ENCODE measurements at places on chromosomes 7 and 10.

- DNase-seq: no peak
These were observed 10.7 kb upstream of the UCN3 start for GRCh38 chr10:5354068-5354467.

DNA sequence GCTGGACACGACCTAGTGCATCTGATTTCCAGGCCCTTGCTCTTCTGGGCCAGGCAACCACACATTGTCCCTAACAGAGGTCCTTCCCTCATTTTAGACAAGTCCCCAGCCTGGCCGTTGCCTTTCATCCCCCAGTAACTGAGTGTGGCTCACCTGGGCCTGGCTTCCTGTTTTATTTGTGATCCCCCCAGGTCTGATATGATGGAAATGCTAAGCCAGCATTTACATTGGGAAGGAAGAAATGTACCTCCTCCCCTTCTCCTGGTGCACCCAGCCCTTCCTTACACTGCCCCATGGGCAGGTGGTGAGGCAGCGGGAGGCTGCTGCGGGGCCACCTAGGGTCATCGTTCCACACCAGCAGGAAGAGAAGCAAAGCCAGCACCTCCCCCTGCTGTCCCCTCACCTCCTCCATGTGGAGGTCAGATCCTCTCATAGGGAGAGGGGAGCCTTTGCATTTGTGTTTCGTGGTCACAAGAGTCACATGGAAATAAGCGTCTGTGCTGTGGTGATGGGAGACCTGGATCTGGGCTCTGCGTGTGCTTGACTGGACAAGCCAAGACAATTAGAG, 108.8 kb downstream of the GLRX3 start:
- no peak for DNase-seq

GRCh38 chr7:103336761-103337160, 7.8 kb downstream of the DNAJC2 start:
- no peak for DNase-seq

- DNase-seq: no peak
These were observed 36.3 kb downstream of the CSTF2T start for GRCh38 chr10:51663086-51663485.

GRCh38 chr7:16025696-16026095, 339.2 kb upstream of the MEOX2 start:
- DNase-seq: no peak

- DNase-seq: no peak
These were observed 44.5 kb downstream of the STARD3NL start for GRCh38 chr7:38222481-38223096.

DNA sequence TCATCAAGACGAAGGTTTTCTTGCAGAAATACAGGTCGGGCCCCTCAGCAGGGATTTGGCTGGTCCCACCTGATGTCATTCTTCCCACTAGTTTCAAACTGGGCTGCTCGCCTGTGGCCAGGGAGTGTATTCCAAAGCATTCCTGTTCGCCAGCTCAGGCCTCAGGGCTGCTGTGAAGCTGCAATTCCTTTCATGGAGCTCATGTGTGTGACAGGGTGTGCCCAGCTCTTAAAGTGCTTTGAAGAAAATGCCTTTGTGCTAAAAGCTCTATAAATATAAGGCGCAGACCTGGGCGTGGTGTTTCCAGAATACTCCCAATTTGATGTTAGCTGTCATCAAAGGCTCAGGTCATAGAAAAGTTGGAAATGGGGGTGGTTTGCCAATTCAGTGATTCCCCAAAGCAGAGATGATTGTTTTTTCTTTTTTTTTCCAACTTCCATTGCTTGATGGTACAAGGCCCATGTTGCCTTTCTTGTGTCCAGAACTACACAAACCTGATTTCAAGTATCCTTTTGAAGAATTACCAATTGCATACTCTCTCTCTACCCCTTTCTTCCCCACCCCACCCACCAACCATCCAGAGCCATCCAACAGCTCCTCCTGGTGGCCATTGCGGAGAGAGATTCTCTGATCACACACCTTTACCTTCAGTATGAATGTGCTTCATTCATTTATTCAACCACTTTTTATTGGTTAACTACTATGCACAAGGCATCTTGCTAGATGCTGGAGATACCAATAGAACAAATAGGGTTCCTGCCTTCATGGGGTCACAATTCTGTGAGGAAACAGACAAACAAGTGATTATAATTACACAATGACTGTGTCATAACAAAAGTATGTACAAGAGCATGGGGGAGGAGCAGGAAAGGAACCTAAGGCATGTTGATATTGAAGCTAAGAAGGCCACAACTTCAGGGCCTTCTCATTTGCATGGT, 297.3 kb upstream of the LYZL1 start:
- no peak for DNase-seq

DNA sequence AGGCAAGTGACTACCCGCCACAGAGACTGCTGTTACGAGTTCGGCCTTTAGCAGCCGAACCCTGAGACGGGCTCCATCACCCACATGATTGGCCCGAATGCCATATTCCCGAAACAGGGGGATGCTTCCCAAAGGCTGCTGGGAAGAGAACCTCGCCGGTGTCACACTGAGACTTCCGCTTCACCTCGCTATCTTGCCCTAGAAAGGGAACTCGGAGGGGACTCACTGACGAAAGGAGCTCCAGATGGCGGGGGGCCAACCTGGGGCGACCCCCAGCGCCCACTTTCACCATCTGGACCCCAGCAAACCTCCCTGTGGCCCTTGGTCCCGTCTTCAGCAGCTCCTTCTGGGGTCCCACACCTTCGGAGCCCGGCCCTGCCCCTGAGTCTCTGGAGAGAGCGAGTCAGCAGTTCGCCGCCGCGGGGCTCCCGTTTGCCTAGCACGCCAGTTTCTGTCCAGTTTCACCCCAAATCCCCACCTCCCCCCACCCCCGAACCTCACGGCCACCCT, 529 bp downstream of the HPS1 start:
- no peak for DNase-seq

DNA sequence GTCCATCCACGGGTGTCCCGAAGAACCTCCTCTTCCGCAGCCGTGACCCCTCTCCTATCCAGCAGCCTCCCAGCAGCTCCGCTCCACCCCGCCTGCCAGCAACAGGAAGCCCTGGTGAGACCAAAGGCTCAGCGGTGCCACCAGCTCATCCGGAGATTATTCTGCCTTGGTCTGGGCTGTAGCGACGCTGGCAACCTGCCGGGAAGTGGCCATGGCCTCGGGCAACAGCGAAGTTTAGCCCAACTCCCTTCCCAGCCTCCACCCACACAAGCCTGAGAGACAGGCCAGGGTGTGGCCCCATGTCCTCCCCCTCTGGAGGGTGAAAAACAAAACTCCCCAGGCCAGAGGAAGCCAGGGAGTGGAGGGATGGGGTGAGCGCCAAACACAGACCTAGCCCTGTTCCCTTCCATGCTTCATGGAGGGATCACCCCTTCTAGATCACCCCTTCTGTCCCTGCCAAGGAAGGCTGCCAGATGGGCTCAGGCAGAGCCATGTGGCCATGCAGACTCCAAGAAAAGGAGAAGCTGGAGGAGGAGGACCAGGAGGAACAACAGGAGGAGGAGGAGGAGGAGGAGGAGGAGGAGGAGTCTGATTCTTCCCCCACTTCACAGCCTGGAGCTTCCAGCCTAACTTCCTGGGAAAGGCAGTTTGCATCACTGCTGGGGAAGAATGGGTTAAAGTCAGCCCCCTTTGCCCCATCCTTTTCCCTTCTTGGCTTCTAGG, 918 bp downstream of the CALHM2 start:
- DNase-seq: no peak

DNA sequence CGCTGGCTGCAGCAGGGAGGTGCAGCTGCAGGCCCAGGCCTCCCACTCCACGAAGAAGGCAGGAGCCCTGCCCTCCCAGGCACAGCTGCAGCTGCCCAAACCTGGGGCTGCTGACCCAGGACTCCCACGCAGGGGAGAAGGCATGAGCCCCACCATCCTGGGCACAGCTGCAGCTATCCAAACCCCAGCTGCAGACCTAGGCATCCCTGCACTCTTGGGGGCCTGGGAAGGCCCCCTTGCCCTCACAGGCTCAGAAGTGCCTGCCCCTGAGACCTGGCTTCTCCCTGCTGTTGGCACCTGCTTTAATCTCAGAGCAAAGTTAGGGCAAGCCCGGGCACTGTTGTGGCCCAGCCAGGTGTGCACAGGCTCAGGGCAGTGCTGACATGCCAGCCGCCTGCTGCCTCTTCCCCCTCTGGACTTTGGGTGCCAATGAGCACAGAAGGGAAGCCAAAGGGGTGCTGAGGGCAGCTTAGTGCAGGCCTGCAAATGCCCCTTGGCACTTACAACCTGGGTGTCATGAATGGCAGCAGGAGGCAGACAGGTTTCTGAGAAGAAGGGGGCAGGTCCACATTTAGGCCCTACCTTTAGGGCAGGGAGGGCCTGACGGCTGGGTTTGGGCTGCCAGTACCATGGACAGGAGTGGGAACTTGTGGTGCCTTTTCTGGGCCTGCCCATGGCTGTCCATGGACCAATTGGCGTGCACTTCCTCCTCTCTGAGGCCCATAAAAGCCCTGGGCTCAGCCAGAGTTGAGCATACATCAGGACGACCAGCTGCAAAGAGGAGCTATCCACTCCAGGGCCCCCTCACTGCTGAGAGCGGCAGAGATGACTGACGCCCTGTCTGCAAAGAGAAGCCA, 31.1 kb downstream of the CRTAC1 start:
- DNase-seq: no peak

DNA sequence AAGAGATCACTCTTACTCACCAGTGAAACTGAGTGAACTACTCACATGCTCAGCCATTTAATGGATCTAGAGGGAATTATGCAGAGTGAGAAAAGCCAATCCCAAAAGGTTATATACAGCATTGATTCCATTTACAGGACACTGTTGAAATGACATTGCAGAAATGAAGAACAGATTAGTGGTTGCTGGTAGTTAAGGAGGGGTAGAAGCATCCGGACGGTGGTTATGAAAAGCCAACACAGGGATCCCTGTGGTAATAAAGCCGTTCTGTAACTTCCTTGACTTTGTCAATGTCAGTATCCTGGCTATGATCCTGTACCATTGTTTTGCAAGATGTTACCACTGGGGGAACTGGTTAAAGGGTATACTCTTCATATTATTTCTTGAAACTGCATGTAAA, 253.4 kb downstream of the USP6NL start:
- DNase-seq: no peak

GRCh38 chr10:125812128-125812750, 10.8 kb downstream of the UROS start:
- DNase-seq: no peak

DNA sequence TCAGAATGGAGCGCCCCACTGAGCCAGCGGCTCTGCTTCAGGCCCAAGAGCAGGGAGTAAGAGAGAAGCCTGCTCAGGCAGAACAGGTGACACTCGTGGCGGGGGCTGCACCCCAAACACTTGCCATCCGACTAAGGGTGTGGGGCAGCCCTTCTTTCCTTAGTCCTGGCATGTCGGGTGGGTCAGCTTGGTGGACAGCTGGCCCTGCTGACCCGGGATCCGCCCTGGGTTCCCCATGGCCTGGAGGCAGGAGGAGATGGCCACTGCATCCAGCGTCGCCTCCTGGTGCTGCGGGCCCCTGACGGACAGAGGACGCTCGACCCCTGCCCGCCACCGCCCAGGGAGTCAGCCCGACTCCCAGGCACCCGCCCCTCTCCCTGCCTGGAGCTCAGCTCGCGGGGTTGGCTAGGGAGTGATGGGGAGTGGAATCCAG, 1.2 kb upstream of the PAOX start:
- DNase-seq: no peak

- no peak for DNase-seq
These were observed 9.3 kb upstream of the ZC3HAV1L start for GRCh38 chr7:139044813-139045794.

GRCh38 chr7:73341877-73342276, 13.9 kb downstream of the FKBP6 start:
- DNase-seq: no peak

DNA sequence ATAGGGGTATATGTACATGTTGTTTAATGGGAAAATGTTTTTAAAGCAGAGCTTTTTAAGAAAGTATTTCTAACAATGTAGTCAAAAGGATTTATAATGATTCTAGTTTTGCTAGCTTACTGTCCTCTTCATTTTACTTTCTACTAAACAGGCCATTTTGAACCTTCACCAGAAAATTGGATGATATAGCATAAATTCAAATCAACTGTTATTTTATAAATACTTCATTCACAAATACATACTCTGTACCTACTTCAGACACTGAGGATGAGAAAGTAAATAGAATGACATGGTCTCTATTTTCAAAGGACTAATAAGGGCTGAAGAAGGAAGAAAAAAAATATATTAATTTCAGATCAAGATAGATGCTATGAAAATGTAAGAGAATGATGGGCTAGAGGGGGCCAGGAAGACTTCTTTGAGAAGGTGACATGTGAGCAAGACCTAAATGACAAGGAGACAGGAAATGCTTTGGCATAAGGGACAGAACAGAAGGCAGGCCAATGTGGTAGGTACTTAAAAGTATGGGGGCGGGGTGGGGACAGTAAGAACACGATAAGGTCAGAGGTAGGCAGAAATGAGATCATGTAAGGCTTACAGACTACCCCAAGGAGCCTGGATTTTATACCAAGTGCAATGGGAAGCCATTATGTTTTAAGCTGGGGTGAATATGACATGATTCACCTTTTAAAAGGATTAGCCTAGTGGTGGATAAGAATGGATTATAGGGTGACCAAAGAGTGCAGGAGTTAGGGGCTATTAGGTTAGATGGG, 5.2 kb downstream of the NAMPT start:
- DNase-seq: no peak

GRCh38 chr7:149827089-149827981, 10.8 kb upstream of the ZNF862 start:
- DNase-seq: no peak

DNA sequence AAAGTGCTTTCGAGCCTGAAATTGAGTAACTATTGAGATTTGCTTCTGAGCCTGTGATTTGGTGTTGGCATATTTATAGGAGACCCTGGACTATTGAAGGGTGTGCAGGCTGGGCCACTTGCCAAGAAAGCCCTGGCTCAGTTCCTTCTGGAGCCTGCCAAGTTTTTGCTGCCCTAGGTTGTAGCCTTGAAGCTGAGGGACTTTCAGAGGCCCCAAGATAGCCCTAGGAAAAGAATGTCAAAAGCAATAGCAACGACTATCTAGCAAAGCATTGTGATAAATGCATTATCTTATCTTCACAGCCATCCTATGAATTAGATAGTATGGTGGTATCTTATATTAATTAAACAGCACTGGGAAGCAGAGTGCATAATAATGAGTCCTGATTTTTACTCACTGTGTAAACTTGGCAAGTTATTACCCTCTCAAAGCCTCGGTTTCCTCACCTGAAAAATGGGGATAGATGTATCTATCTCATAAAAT, 473.7 kb upstream of the PODXL start:
- no peak for DNase-seq

Measured in stimulated activated CD4-positive, alpha-beta T cell treated with anti-CD3 and anti-CD28 coated beads, Interleukin-1b, Interleukin-23, amount 100 ng/mL, for 1 hour (primary cell).